Stimulated activated CD8-positive, alpha-beta memory T cell treated with anti-CD3 and anti-CD28 coated beads, Interleukin-7, amount 100 ng/mL, for 1 hour (primary cell): ENCODE measurements at places on chromosomes 4 and X.

GRCh38 chrX:124413244-124413643 lies 66.9 kb downstream of the SH2D1A start:
- DNase-seq, result no peak

DNA sequence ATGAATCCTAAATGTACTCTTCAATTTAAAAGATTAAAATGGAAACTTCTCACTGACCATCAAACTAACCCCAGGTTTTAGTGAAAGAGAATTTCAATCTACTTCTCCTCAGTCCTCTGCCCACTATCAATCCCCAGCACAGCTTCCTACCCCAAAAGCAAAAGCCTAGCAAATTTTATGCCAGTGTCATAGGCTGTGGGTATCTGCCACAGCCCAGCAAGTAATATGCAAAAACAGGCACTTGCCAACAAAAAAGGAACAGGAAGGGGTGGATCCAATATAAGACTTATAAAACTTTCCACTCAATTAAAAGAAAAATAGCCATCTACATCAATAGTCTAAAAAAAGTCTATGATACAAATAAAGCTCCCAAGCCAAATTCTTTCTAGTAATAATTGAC lies 22.3 kb downstream of the CAMK2D start:
- DNase-seq, result no peak

GRCh38 chrX:41144873-41145272 lies 59.6 kb downstream of the USP9X start:
- DNase-seq, result no peak

DNA sequence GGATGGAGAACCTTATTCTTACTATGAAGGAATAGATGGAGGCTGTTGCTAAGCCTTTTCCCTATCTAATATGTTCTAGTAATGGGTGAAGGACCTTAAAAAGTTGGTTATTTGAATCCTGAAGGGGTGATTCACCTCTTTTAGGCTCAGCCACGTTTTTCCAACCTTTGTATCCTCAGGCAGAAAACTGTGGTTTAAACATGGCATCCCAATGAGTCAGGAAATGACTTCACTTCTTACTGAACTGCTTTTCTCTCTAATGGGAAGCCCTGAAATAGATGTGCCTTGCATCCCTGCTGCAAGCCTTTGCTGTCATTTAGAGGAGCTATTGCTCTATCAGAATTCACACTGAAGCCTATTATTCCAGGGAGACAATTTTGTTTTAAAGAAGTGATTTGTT lies 191.0 kb upstream of the ARX start:
- DNase-seq, result no peak

GRCh38 chr4:96120206-96120605 lies 280.3 kb downstream of the PDHA2 start:
- DNase-seq, result no peak

DNA sequence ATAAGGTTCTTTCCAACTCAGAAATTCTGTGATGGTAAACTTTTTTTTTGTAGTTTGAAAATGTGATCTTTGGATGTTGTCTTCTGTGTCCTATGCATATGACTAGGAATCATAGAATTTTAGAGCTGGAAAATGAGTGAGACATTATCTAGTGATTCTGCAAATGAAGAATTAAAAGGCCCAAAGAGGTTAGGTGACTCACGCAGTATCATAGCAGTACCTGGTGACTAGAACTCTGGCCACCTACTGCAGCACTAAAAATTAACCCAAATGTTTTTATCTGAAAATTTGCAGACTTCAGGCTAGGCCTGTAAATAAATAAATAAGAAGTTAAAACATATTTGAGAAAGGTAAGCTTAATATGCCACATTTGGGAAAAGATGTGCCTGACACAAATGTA lies 52.8 kb downstream of the NFKB1 start:
- DNase-seq, result no peak

- no peak for DNase-seq
Measured at GRCh38 chr4:141788169-141788915, 152.0 kb downstream of the IL15 start.

GRCh38 chr4:102392033-102392744 lies 46.9 kb upstream of the SLC39A8 start:
- DNase-seq, result no peak

- DNase-seq, result no peak
Measured at GRCh38 chr4:88320780-88321373, 36.5 kb upstream of the PPM1K start.

DNA sequence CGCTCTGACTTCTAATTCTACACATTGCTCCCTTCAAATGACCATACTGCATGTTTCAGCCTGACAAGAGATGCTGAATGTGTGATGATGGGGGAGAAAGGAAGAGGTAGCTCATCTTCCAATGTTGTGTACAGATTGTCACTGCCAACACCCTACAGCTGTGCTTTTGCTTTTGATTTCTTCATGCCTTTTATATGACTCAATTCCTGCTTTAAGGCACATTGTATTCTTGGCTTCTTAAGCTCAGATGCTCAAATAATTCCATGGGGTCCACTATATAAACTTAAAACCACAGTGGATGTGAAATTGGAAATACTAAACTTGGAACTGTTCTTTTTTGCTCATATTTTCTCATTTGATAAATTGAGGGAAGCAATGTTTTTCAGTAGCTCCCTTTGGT lies 183.2 kb upstream of the WDFY3 start:
- DNase-seq, result no peak

- no peak for DNase-seq
Measured at GRCh38 chrX:31872007-31872406, 800.2 kb upstream of the FTHL17 start.

DNA sequence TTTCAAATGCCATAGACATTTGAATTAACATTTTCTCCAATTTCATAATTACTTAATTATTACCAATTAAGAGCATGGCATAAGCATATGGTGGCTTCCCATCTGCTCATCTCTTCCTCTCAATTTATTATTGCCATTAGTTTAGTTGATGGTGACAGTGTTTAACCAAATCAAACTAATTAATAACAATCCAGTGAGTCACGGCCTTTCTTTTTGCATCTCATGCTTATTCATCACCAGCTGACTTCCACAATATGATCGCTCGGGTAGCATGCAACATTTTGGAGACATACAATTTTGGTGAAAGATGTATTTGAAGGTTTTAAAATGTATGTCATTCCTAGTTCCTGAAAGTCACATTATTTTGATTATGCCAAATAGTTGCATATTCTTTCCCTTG lies 172.8 kb upstream of the TACR3 start:
- DNase-seq, result no peak

- DNase-seq, result no peak
Measured at GRCh38 chr4:38804654-38805295, at the start of gene TLR1. Gene TLR1 (minus strand): TSS chr4:38804791. CDS start chr4:38798831, 5,960 bp downstream.

- no peak for DNase-seq
Measured at GRCh38 chr4:146132445-146132844, 43.1 kb upstream of the LSM6 start.

GRCh38 chr4:41329361-41329760 lies 72.6 kb downstream of the UCHL1 start:
- no peak for DNase-seq

DNA sequence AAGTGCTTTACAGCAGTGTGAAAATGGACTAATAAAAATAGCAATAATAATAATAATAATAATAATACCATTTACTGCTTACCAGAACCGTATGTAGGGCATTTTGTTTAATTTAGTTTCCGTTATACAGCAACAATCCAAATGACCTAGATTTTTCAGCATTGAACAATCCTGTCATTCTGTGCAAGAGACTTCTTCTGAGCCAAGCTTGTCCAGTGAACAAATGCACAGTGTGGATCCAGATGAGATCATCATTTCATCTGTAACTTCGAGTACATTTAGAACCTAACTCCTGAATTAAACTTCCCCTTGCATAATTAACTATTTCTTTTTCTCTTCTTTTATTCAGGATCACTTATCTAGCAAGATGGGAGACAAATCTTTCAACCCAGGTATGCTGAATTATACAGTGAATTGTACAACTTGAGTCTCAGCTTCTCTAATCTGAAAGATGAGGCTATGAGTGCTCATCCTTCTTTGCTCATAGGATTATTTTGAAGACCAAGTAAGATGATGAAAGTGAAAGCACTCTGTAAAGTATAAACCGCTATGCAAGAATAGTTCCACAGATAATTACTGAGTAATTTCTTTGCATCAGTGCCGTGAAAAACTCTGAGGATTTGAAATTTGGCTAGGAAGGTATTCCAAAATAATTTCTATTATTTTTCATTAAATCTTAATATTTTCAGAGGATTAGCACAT lies 6.6 kb downstream of the CLNK start:
- DNase-seq, result no peak

- no peak for DNase-seq
Measured at GRCh38 chrX:68852046-68852445, 23.2 kb downstream of the EFNB1 start.

DNA sequence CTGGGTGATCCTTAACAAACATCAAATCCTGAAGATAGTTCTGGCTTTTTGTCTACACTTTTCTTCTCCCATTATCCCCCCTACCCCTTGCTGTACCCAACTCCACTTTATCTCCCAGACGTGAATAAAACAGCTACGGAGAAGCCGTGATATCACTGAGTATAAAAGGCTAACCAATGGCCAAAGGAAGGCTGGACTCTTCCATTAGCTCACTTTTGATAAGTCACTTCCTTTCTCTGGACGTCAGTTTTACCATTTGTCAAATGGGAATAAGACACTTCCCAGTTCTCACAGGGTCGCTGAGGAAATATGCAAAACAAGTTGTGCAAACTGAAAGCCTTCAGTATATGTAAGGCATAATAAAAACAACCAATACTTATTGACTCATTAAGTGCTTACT lies 38.6 kb upstream of the EDA2R start:
- DNase-seq, result no peak

DNA sequence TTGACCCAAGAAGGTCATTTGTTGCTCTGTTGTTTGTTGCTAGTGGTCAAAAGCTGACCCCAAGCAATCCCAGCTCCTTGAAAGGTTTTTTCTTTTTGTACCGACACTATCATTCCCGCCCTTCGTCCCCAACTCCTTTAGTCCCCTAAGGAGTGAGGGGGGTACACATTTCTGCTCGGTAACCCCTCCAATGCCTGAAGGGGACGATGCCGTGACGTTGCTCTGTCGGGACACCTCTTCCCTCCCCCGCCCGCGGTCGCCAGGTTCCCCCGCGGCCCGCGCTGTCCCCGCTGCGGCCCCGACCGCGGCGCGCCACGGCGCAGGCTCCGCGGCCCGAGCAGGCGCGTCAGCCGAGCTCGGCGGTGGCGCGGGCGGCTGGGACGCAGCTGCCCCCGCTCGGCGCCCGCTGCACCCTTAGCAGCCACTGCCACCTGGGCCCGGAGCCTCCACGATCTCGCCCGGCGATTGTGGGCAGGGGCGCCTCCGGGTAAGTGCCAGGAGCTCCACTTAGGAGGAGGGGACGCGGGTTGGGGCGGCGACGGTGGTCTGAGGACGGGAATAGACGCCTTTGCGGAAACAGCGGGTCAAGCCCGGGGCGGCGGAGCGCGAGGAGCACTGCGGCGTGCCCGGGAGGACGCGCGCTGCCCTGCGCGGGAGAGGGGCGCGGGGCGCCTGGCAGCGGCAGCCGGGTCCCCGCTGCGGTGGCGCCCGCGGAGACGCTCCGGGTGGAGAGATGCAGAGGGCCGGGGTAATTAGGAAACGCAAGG lies at the start of gene GLRB:
Gene GLRB, plus strand, starts transcription at position 340 of the 767 bp plus-strand sequence. CDS start 1,875 bp downstream, outside the sequence.
- DNase-seq, result no peak

DNA sequence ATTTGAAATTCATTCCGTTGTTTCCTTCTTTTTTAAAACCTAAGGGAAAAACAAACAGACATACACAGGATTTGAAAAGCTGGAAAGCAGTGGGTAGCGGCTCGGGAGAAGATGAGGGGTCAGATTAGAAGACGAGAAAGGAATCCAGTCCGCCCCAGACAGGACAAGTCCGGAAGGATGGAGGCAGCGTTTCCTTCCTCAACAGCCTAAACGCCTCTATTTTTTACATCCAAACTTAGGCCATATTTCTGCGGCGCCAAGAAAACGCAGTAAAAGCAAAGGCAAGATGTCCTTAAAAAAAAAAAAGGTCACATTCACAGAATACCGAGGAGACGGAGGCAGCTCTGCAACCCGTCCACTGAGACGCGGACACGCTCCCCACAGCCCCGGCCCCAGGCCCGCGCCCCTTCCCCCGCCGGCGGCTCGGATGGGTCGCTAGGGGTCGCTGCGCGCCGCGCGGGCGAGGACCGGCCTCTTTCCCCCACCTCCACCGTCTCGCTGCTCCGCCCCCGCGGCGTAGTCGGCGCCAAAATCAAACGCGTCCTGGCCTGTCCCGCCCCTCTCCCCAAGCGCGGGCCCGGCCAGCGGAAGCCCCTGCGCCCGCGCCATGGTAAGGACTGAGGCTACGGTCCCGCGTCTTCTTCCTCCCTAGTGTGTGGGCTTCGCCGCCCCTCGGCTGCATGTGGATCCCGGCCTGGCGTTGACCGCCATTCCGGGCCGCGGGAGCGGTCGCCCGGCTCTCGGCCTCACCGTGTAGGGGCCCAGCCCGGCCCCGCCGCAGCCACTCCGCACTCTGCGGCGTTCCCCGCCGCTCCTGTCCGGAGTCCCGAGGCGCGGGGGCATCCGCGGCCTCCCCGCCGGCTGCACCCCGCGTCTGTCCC lies at the start of gene MND1:
Gene MND1, plus strand, starts transcription at position 558 of the 881 bp plus-strand sequence. Its CDS starts 50 bp downstream, at position 608.
- DNase-seq, result peak; percentile 86

DNA sequence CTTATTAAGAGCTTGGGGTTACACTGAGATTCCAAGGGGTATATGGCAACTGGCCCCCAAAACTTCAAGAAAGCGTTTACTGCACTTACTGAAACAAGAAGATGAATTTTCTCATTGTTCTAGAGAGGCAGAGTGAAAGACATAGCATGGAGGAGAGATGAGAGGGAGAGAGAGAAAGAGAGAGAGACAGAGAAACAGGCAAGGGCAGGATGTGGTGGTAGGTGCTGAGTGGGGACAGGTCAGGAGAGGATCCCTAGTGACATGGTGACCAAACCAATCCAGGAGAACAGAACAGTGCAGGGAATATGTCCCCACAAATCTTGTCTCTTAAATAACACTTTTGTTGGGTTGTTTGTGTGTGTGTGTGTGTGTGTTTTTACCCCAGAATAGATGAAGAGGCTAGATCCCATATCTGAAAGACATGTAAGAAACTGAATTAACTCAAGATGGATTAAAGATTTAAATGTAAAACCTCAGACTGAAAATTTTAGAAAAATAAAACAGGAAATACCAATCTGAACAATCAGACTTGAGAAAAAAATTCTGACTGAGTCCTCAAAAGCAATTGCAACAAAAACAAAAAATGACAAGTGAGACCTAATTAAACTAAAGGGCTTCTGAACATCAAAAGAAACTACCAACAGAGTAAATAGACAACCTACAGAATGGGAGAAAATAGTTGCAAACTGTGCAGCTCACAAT lies 202.2 kb downstream of the QDPR start:
- no peak for DNase-seq

GRCh38 chrX:153521034-153521433 lies 3.6 kb downstream of the ATP2B3 start:
- no peak for DNase-seq

DNA sequence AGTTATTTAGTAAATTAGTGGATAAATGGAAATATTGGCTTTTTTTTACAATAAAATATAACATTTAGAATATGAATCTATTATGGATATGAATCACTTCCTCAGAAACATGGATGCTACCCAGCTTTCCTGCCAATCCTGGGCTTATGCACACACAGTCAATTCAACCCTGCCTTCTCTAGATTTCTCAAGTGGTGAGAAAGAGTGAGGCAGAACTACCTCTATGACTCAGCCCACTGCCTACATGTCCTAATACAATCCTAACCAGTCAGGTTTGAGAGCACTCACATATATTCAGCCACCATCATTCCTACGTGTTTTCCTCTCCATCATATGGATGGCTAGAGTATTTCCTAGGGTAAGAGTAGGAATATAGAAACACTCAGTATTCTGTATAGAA lies 91.1 kb upstream of the ANKRD50 start:
- DNase-seq, result no peak

- no peak for DNase-seq
Measured at GRCh38 chrX:96445531-96446065, 239.0 kb upstream of the DIAPH2 start.
